ENCODE measurements at places on chromosomes 2 and 18. TPM values are rescaled to one million over a fixed set of nuclear protein-coding genes. Genes with fewer than 3 reads are reported as not detected.

Gene IL37
- not detected for total RNA-seq

Gene DNAJC5G
- 2.5 TPM for total RNA-seq

Gene NHEJ1
- 16.4 TPM for total RNA-seq

Gene ZC3H15
- 75.2 TPM for total RNA-seq

Gene AQP4
- total RNA-seq: 0.07 TPM

Gene AMER3
- total RNA-seq: not detected

Gene CHRND
- not detected for total RNA-seq

All from HCT116 (cell line).